ENCODE measurements at places on chromosomes 7 and 10.

DNA sequence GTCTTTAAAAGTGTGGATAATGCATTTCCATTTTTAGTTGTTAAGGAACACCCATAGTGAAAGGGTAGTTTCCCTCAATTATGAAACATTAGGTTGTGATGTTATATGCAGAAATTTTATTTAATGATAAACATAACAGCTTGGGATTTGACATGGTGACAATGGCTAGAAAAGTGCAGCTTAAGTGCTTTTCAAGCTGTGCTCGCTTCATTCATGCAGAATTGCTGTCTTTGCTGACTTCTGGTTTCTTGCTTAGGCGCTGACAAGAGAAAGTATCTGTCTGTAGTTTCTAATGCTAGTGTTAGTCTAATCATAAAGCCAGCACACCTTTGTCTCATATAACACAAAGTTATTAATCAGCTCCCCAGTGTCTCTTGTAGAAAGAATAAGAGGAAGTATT is 170.0 kb downstream of the ARL5B start:
- no peak for DNase-seq

DNA sequence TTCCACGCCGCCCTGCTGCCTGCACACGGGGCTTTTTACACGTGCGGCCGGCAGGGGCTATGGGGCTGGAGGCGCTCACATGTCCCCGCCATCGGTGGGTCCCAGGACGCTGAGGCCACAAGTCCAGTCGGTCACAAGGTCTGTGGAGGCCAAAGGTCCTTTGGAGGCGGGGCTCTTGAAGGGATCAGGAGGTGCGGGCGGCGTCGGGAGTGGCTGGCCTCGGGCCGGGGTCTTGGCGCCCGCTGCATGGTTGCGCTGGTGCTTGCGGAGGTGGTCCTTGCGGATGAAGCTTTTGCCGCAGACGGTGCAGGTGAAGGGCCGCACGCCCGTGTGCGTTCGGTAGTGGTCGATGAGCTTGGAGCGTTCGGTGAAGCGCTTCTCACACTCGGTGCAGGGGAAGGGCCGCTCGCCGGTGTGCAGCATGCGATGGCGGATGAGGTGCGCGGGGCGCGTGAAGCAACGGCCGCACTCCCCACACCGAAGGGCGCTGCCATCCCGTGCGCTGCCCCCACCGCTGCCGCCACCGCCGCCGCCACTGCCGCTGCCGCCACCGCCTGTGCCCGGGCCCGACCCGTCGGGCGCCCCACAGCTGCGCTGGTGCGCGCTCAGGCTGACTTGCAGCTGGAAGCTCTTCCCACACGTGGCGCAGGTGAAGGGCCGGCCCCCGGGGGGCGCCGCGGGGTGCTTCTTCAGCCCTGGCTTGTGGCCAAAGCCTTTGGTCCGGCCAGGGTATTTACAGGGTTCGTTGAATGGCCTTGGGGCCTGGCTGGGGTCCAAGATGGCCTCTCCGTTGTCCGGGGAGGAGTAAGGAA is 13.7 kb upstream of the ZNF777 start:
- no peak for DNase-seq

GRCh38 chr7:148367731-148368475 is 222.7 kb upstream of the C7orf33 start:
- DNase-seq = no peak

GRCh38 chr10:21347043-21347784 is 178.3 kb downstream of the SKIDA1 start:
- DNase-seq = no peak

DNA sequence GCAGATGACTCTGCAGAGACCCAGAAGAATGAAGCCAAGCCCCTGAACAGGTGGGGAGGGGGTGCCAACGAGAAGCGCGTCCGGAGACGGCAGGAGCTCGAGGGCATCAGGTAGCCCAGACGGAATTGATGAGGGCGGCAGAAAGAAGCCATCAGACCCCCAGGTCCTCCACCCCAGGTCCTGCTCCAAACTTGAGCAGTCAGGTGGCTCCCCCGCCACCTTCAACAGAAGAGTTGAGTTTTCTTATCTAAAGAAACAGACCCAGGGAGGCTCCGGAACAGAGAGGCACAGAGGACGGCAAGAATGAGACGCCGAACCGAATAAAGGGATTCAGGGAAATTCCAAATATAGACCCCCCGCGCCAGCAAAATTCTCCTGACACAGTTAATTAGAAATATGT is 22.2 kb downstream of the RGS10 start:
- no peak for DNase-seq

DNA sequence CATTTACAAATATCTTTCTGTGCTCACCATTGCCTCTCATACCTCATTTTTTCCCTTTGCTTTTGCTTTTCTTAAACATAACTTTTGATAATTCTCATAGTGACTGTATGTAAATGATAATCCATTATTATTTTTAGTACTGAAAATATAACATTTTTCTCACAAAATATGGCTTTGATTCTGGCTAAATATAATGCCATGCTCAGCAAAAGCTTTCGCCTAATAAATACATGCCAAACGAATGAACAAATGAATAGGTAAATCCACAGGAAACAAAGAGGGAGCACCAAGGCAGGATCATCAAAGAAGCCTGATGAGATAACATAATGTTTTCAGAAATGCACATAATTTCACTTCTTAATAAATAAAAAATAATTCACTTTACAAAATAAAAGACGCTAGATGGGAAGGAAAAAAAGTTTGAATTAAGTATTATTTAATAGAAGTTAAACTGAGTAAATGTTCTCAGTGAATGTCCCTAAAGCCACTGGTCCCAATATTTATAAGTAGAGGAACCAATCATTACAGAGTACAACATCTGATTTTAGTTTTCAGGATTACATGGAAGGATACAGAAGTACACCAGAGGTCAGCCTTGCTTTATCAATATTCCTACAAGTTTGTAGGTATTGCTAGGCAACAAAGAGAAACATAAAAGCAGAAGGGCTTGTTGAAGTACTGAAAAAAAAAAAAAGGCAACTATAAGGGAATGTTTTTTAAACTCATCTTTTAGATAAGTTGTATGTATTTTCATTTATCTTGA is 52.3 kb downstream of the RNLS start:
- DNase-seq = no peak

DNA sequence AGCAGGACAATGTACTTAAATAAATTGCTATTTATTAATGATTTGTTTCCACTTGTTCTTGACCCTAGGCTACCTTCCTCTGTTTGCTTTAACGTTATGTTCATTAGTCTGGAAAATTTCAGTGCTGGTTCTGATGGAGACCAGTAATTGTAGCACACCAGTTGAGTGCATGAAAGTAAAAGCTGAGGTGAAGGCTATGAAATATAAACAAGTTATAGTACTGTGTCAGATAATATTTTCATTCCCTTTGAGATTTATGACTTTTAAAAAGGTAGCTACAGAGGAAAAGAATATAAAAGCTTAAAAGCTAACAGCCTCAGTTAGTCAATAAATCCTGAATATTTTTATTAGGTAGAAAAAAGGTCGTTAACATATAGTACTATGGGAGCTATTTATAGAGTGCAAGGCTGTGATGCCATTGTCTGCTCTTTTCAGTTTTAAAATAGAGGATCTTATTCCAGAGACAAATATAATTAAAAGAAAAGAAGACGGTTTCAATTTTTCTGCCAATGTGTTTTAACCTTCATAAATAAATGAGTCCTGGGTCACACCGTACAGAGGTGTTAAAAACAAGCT is 351.8 kb upstream of the ETV1 start:
- DNase-seq = no peak

GRCh38 chr7:35761871-35762677 is 38.8 kb upstream of the SEPTIN7 start:
- no peak for DNase-seq

GRCh38 chr10:114618722-114619121 is 39.4 kb downstream of the ABLIM1 start:
- no peak for DNase-seq

DNA sequence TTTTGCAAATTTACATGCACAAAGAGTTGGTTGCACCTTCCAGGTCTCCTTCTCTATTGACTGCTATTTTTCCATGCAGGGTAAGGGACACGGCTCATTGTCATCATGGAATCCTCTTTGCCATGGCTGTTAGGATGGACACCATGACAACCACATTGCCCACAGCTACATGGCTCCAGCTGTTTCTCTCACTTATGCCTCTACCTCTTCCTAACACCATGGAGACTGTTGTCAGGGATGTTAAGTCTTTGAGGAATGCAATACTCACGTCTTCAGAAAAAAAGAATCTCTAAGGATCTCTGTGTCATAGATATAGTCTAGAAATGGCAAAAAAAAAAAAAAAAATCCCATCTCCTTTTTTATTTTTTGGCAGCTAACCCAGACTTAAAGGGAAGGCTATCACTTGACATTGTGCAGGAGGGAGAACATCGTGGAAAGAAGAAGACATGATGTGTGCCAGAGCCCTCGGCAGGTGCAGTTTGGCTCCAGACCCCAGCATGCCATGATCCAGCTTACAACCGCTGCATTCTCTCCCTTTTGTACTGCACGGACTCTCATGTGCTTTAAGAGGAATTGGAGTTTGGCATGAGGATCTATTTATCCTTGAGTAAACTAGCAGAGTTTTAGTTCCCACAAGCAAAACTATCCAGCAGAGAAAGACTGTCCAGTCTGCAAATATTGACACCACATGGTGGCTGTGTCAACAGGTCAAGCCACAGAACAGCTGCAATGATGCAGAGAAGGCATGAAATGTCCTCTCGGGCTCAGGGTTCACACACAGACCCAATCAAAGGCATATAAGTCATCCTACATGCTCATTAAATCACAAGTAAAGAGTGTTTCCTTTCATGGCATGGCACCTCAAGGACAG is 70.8 kb downstream of the FRMD4A start:
- DNase-seq = peak; percentile 61

DNA sequence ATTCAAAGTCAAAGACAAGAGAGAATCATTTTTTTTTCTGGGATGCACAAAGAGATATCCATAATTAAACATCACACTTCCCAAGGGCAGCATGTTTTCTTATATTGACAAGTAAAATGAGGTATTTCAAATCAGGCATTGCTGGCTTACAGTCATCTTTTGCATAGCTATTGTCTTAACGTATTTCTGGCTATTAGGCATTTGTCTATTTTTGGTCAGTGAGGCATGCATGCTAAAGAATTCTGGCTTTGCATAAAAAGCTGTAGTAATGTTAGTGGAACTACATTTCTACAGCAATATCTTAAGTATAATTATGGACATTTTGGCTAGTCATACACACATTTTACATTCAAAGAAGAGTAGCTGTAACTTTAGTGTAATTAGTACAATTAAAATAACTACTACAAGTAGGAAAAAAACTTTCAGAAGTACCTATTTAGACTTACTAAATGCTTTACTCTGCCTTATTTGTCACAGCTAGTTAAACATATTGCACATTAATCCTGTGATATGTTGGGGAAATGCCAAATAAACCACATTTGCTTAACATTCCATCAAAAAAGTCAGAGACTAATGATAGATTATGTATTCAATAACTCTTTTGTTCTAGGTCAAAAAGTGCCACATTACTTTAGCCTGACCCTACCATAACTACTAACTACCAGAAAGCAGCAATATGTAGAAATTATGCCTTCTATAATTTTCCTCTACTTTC is 76.4 kb downstream of the RELN start:
- DNase-seq = no peak

GRCh38 chr10:68109331-68109730 is at the start of gene MYPN:
TSS of gene MYPN (plus strand) at chr10:68109488. CDS start at chr10:68121439, 11,951 bp downstream.
- no peak for DNase-seq

DNA sequence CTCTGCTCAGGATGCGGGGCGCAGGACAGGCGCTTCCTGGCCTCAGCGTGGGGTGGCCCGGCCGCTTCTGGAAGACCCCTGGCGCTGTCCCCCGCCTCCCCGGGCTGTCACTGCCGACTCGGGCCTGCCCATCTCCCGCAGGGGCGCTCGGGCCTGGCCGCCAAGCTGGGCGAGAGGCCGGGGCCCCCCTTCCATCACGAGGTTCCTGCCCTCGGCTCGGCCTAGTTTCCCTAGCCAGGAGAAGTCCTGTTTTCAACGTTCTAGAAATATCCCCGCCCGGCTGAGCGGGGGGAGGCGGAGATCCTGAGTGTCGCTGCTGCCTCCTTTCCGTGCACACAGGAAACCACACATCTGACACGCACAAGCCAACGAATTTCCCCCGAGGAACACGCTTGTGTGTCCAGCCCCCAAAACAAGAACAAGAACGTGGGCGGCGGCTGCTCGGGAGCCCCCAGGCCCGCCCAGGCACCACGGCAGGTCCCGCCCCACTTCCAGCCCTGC is 33.7 kb downstream of the AP5Z1 start:
- no peak for DNase-seq

DNA sequence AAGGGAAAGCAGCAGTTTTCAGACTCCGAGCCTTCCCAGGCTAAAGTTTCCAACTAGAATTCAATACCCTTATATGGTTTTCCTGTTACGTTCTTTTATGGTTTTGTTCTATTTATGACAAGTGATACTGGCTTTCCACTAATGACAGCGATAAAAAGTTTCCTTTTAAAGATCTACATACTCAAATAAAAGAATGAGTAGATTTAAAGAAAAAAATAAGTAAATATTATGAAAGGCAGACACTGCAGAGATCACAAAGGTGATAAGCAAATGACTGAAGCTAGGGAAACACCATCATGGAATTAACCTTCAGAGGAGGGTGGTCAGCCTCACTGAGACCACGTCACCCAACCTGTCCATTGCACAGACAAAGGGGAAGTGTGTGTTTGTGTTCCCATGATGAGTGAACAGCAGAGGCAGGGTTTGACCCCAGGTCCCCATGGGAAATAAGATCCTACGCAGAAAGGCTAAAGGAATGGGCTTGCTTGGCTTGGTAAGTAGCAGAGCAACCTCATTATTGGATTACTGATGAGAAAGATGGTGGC is 4.0 kb downstream of the VSIR start:
- no peak for DNase-seq

GRCh38 chr10:61197057-61197456 is 253.1 kb upstream of the RHOBTB1 start:
- DNase-seq = no peak

- no peak for DNase-seq
Observed at GRCh38 chr10:126278851-126279250, 109.4 kb downstream of the ADAM12 start.

GRCh38 chr10:12214093-12214492 is 18.1 kb downstream of the CDC123 start:
- DNase-seq = no peak

GRCh38 chr10:88379575-88379974 is 203.5 kb downstream of the RNLS start:
- no peak for DNase-seq

GRCh38 chr7:38410056-38410455 is 136.6 kb upstream of the TARP start:
- DNase-seq = no peak

DNA sequence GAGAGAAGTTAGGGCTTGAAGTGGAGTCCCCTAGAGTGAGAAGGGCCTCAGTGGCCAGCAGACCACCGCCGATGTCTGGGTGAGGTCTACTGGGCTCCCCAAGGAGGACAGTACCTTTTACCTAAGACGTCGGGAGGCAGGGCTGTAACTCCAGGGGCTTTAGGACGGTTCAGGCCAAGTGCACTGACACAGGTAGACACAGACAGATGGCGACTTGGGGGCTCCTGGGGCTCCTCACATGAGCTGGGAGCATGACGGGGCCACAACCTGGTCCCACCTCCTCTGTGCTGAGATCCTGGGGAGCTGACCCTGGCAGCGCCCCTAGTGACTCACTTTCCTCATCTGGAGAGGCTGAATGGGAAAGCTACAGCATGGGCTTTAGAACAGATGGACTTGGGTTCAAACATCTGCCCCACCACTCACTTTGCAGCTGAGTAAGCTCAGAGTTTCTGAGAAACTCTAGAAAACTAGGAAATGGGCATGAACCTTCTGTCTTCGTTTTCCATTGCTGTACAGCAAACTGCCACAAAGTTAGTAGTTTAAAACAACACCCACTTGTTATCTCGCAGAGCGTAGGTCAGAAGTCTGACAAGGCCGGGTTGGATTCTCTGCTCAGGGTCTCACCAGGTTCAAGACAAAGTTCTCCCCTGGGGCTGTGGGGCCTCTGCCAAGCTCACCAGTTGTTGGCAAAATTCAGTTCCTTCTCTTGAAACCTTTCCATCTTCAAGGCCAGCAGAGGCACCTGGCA is 4.7 kb upstream of the COMTD1 start:
- DNase-seq = no peak
